ENCODE measurements at places on chromosomes 5 and 9.

DNA sequence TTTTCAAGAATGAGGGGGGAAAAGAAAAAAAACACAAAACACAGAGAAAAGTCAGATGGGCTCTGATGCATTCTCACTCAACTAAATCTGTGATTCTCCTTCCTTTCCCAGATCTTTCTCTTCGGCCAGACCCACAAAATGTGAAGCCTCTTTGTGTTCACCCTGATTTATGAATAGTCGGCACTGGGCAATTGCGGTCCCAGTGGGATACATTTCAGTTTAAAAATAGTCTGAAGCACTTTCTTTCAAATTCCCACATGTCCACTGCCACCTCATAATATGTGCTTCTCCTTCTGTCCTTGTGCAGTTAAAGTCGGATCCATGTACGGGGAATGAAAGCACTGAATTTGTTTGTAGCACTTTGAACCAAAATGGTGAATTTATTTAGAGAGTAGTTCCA is 995.4 kb upstream of the WWC1 start:
- DNase-seq, result no peak

- DNase-seq, result no peak
Measured at GRCh38 chr9:20742833-20743232, 58.8 kb downstream of the FOCAD start.

- no peak for DNase-seq
Measured at GRCh38 chr9:20945856-20946255, 85.6 kb downstream of the HACD4 start.

DNA sequence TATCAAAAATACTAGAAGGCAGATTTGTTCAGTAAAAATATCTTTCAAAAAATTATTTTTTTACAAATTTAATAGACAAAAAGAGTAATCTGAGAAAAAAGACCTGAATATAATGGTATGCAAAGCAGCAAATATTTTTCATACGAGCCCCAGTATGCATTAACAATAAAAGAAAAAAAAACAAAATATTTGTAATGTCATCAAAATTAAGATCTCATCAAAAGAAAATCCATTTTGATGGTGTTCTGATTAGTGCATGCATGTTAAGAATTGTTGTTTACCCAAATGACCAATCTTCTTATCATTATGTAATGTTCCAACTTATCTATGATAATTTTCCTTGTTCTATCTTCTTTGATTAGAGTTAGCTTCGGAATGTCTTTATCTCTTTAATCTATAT is 106.1 kb downstream of the CDH9 start:
- no peak for DNase-seq

DNA sequence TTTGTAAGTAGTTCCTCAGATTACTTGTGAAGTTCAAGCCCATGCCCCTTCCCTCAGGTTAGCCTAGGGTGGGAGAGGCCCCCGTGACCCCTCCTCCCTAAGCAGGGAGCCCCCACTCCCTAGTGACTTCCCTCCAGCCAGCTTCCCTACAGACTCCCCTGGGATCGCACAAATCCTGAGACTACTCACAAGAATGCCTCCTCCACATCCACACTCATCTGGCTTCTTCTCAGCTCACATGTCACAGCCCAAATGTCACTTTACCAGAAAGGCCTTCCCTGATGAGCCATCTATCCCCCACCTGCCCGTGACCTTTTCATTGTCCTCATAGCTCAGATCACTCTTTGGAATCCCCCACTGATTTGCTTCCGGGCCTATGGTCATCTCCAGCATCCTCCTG is 96.7 kb upstream of the ARAP3 start:
- DNase-seq, result no peak

- DNase-seq, result peak; percentile 62
Measured at GRCh38 chr9:105608721-105609598, 51.0 kb downstream of the FKTN start.

DNA sequence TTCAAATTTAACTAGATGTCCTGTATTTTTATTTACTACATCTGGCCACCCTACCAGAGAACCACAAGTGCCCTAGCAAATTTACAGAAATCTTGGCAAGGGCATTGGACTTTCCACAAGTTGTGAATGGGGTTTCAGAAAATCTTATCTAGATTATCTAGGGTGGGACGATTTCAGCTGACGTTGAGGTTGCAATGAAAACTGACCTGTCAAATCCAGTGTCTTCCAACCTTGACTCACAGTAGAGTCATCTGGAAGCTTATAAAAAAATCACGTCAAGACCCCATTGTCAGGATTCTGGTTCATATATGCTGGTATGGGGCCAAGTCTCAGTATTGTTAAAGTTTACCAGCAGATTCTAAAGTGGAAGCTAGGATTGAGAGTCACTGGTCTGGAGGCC is 109.6 kb upstream of the ACTBL2 start:
- no peak for DNase-seq

GRCh38 chr9:136962701-136963248 is 10.7 kb downstream of the LCN12 start:
- no peak for DNase-seq

DNA sequence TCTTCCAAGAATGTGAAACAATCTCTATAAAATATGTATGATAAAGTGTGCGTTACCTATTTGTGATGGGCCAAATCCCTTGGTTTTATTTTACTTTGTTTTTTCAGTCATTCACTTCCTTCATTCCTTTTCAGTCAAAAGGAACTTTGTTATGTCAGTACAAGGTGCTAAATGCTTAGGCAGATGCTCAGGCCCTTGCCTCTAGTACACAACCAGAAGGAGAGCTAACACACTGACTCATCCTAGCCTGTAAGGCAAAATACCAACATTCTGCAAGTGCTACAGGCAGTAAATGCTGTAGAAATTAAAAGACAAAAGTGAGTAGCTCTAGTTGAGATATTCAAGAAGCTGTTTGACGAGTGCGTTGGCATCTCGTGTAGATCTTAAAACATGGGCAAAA is 49.4 kb downstream of the TRPM6 start:
- no peak for DNase-seq

- DNase-seq, result no peak
Measured at GRCh38 chr9:19994296-19994695, 205.5 kb upstream of the SLC24A2 start.

- DNase-seq, result no peak
Measured at GRCh38 chr5:60826653-60827052, 17.4 kb downstream of the ELOVL7 start.

DNA sequence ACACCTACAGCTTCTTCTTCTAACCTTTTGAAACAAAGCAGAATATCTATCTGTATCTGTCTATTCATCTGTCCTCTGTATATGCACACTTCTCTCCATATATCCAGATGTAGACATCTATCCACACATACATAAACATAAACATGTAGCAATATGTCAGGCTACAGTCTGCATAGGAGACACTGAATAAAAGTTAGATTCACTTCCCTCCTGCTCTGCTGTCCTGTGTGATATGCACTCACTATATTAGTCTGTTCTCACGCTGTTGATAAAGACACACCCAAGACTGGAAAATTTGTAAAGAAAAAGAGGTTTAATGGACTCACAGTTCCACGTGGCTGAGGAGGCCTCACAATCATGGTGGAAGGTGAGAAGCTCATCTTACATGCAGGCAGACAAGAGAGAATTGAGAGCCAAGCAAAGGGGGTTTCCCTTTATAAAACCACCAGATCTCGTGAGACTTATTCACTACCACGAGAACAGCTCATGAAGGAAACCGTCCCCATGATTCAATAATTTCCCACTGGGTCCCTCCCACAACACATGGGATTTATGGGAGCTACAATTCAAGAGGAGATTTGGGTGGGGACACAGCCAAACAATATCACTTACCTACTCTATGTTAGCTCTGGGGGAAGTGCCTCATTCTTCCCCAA is 24.1 kb downstream of the RANBP3L start:
- DNase-seq, result no peak

DNA sequence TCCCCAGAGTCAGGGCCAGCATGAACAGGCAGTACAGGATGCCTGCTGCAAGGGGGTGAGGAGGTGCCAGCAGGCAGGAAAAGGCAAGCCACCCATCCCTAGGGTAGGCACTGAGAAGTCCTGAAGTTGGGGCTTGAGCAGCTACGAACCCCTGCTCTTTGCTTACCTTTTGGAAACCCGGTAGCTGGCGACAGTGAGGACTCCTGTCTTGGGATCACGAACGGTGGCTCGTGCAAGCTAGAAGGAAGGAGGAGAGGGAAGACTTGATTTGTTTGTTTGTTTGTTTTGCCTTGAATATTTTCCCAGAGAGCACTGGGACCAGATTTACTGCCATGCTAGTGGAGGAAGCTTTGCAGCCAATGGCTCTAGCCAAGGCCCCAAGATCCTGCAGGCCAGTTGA is 23.7 kb downstream of the P4HA2 start:
- no peak for DNase-seq

DNA sequence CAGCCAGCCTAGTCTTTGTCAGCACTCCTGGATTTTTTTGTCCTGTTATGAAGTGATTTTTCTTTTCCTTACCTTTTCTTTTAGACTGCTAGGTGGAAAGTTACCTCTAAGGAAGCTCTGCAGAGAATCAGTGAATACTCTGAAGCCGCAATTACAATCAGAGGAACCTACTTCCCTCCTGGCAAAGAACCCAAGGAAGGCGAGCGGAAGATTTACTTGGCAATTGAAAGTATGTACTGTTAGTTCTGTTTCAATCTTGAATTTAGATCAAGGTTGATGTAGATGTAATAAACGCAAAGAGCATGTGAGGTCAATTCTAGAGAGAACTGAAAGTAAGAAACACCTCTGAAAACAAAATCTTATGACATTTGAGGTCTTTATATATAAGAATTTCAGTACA is 27.0 kb upstream of the C5orf24 start:
- no peak for DNase-seq

- no peak for DNase-seq
Measured at GRCh38 chr5:153998010-153998409, 40.7 kb downstream of the FAM114A2 start.

DNA sequence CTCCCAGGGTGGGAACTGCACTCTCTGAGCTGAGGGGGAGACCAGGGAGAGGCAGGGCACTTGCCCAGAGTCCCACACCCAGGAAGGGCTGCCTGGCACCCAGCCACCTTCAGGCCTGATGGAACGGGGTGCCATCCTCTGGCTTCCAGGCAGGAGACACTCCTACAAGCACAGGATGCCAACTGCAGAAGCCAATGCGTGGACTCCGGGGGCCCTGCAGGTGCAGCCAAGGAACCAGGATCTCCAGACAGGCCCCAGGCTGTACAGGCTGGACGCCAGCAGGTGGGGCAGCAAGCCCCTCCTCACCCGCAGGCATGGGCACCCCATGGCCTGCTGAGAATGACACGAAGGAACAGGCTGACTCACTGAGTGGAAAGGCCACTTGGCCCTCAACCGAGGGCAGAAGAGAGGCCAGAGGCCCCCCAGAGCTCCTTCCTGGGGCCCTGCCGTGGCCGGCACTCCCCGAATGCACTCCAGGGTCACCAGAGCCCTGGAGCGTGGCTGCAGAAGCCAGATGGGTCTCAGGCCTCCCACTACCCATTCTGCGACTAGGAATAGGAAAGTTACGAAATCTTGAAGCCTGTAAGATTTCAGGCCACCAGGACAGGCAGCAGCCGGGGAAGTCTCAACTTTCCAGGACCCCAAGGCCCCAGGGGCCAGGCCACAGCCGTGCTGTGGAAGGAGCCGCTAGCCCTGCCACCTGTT is 15.7 kb downstream of the NACC2 start:
- DNase-seq, result no peak

- no peak for DNase-seq
Measured at GRCh38 chr5:132655821-132656773, 1.9 kb upstream of the IL13 start.

DNA sequence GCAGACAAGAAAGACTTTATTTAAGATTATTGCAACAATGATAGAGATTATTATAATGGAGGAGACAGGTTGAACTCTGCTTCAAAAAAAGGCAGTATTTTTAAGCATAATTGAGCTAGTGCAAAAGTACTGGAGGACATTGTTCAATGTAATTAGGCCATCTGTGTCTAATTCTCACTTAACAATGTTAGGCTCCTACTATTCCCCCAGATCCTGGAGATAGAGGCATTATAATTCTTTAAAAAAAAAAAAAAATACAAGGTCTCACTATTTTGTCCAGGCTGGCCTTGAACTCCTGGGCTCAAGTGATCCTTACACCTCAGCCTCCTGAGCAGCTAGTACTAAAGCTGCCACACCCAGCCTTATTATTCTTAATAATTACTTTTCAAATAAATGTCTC is 193.4 kb upstream of the NUDT12 start:
- no peak for DNase-seq

DNA sequence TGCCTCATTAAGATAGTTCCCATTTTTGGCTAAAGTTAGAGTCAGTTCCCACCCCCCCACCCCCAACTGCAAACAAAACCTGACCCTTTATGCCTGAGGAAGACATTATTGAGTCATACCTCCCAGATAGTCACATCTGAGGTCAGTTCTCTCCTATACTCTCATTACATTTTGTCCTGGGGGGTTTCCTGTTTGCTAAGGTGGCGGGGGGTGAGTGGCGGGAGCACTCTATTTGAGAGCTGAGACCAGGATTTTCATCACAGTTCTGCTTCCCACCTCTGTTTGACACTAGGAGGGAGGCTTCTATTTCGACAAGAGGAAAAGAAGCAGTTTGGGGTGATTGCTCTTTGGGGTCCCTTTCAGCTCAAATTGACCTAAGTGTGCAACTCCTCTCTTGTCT is 59.4 kb upstream of the ICE1 start:
- no peak for DNase-seq

GRCh38 chr5:43231977-43232376 is 40.0 kb downstream of the NIM1K start:
- no peak for DNase-seq

- DNase-seq, result no peak
Measured at GRCh38 chr9:121725008-121725775, 73.8 kb downstream of the DAB2IP start.

DNA sequence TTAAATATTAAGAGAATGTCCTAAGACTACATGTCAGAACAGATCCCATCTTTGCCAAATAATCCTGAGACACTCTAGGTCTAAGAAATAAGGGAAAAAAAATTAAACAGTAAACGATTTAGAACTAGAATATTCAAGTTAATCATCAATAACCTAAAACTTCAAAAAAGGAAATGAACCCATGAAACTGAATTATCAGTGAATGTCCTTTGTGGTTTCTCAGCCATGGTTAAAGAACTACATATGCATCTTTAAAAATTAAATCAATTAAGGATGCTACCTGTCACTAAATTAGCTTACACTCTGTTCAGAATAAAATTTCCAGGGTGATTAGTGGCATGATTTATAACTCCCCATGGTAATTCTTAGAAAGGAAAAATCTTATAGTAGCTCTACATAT is 850.0 kb upstream of the C9orf72 start:
- no peak for DNase-seq

DNA sequence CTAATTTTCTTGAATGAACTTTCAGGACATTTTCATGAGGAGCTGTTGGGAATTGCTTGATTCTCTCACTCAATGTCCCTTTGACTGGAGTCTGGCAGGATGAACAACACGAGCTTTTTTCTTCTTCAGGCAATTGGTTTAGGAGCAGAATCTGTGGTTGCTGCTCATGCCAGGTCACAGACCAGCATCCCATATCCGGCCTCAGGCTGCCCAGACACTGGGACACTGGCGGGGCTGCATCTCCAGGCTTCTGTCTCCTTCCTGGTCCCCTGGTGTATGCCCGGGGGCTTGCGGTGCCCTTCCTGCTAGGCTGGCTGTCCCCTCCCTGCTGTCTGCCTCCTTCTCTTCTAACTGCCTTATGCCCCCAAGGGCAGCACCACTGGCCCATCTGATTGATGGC is 311.5 kb upstream of the DAP start:
- DNase-seq, result no peak

Data from CD4-positive, CD25-positive, alpha-beta regulatory T cell (primary cell).